ENCODE measurements at places on chromosomes 12 and 14.

GRCh38 chr12:3680919-3681594 is 71.9 kb downstream of the CRACR2A start:
- DNase-seq = no peak

- no peak for DNase-seq
Observed at GRCh38 chr12:52691841-52692150, 11.5 kb downstream of the KRT77 start.

DNA sequence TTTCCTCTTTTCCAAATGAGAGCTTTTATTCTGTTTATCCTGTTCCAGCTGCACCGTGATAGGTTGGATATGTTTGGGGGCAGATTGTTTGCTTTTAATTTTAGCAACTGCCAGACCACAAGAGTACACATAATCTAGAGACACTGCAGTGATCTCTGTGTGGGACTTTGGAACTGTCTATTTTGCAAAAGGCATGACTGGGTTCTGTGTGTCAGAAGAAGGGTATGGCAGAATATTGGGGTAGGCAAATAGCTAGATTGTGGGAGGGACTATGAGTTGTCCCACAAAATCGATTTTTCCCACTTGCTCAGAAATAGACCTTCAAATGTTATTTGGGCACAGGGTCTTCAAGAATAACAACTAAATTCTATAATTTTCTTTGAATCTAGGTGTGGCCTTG is 275.9 kb upstream of the KITLG start:
- DNase-seq = no peak

DNA sequence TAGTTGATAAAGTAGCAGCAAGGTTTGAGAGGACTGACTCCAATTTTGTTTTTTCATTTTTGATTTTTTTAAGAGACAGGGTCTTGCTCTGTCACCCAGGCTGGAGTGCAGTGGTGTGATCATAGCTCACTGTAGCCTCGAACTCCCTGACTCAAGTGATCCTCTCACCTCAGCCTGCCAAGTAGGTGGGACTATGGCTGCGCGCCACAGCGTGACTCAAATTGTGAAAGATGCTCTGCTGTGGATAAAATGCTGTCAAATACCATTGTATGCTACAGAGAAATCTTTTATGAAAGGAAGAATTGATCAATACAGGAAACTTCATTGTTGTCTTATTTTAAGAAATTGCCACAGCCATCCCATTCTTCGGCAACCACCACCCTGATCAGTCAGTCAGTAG is 48.3 kb downstream of the SCN8A start:
- no peak for DNase-seq

GRCh38 chr14:103221781-103222358 is 98.6 kb downstream of the TNFAIP2 start:
- no peak for DNase-seq

DNA sequence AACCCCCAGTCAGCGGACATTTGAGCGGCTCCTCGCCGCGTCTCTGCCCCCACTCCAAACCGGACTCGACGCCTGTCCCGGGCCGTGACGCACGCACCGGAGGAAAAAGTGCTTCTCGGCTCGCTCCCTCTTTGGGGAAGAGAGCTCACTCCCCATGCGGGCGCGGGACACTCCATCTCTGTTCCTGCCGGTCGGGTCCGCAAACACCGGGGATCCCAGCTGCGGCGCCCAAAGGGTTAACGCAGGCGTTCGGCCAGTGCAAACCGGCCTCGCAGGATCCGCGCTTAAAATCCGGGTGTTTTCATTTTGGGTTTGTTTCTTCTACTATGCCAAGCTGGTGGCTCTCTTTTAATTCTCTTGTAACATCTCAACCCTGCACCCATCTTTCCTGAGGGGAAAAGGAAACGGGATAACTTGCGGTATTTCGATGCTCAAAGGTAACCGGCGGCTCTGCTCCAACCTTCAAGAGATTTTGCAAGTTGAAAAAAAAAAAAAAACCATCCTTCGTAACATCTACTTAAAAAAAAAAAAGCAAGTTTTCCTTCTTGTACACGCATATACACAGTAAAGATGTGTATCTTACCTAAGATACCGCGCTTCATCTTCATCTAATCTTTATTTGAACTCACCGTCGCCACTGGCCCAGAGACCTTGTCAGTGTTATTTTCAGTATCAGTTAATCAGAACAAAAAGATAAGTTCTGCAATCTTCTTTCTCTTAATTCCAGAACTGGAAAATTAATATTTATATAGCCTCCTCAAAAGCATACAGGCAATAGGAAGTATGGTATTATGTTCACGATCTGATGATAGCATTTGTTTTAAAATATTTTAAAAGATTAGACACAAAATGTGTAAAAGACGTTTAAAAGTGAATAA is 1.6 kb upstream of the ATP2B1 start:
- no peak for DNase-seq

DNA sequence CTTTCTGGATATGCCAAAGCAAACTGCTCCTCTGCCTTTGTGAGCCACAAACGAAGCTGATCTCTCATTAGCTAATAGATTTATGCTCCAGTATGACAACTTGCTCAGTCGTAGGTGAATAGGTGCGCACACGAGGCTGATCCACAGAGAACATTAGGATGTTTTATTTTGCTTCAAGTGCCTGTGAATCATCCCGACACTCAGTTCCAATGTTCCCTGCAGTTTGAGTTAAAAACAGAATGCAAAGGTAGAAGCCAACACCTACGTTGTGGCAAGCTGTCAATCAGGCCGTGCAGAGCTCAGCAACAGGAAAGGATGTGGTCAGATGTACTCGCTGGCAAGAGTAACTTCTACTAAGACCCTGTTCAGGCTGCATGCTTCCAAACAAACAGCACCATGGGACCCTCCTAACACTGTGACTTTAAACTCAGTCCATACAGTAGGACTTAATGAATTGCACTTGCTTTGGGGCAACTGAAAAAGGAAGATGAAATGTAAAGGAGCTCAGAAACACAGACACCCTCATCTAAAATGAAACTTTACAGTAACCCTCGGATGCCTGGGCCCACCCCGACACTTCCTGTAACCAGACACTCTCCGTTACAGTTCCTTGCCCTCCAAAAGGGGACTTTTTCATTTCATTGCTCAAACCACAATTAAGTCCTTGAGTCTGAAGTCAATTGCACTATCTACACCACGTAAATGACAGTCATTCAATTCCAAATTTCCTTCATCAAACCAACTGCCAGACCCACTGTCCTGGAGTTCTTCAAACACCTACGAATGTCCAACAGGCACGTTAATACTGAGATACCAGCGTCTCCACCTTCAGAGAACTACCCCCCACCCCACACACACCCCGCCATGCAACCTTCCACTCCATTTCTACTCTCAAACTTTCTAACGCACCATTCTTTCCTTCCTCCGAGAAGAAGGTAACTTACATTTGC is 1.6 kb downstream of the CCDC88C start:
- DNase-seq = peak; percentile 57

GRCh38 chr14:87000081-87000480 is 992.9 kb downstream of the GALC start:
- no peak for DNase-seq

GRCh38 chr12:96120359-96121100 is 73.6 kb upstream of the ELK3 start:
- no peak for DNase-seq

All from activated CD4-positive, alpha-beta T cell treated with anti-CD3 and anti-CD28 coated beads, Interleukin-2, amount 50 U/mL, for 1 hour (primary cell).